ENCODE measurements at places on chromosomes 11 and 22. TPM values are rescaled to one million over a fixed set of nuclear protein-coding genes. Genes with fewer than 3 reads are reported as not detected.

Gene CDON
- total RNA-seq: 2.0 TPM

Gene ANGPTL5
- total RNA-seq: 0.09 TPM

Gene SESN3
- total RNA-seq: 0.15 TPM

Gene FREY1
- 0.96 TPM for total RNA-seq

Gene LRRC74B
- total RNA-seq: not detected

Gene APOBEC3H
- total RNA-seq: 0.38 TPM

Gene GGTLC3
- not detected for total RNA-seq

Gene OR5B21
- total RNA-seq: not detected

Gene MMP12
- not detected for total RNA-seq

Gene VSIG10L2
- total RNA-seq: not detected

Gene TYR
- not detected for total RNA-seq

Gene BCO2
- total RNA-seq: 0.89 TPM

Gene CD59
- total RNA-seq: 871 TPM

Gene CSKMT
- total RNA-seq: 12.7 TPM
